ENCODE measurements at places on chromosomes 2 and 18.

DNA sequence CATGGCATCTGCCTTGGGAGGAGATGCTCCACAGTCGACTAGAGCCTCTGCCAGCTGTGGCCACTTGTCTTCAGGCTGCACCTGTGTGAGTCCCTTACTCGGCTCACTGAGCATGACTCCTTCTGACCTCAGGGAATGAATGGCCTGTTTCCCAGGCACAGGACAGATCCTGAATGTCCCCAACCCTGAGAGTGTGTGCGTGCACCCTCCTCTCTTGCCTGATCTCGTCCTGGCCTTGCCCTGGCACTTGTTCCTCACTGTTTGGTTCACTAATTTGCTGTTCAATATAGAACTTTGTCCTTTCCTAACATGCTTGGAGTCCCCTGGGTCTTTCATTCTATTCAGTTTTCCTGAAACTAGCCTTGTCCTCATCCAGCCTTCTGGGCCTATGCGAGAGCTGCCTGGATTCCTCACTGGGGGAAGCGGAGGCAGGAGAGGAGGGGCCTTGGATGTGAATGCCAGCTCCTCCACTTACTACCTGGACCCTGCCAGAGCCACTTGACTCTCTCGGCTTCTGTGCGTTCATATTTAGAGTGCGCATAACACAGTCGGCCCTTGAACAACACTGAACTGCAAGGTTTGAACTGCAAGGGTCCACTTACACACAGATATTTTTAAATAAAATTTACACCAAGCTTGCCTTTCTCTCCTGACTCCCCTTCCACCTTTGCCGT is 184.8 kb downstream of the ACKR3 start:
- DNase-seq, result no peak

GRCh38 chr2:144027593-144027992 is 492.3 kb downstream of the ZEB2 start:
- DNase-seq, result no peak

DNA sequence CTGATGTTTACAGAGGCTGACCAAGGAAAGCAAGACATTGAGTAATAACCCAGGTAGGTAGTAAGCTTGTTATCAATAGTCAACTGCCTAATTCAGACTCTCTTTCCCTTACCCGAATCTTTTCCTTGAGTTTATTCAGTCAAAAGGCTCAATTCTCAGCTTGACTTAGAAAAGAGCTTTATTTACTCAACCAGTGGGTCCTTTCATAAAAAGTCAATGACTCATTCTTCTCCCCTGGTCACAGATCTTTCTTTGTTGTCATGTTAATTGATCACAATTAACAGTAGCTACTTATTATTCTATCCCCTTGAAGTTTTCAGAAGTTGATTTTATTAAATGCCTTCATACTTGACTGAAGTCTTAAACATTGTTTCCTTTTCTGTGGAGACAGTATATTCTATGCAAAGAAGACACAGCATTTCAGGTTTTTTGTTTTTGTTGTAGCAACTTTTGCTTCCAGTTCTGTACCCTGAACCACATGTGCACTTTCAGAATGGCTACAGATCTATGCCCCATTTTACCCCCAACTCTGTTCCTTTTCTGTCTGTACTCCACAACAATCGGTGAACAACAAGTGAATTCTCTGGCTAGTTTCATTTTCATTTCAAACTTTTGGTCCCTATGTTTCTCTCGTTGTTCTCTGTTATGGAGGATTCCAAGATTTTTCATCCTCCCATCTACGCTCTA is 428.3 kb downstream of the NCKAP5 start:
- DNase-seq, result no peak

DNA sequence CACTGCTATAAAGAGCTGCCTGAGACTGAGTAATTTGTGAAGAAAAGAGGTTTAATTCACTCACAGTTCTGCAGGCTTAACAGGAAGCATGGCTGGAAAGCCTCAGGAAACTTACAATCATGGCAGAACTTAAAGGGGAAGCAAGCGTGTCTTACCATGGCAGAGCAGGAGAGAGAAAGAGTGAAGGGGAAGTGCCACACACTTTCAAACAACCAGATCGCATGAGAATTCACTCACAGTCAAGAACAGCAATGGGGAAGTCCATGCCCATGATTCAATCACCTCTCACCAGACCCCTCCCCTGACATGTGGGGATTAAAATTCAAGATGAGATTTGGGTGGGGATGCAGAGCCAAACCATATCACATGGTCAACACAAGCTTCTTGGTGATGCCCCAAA is 34.7 kb upstream of the CDK5R2 start:
- DNase-seq, result no peak

- no peak for DNase-seq
Measured at GRCh38 chr2:47724221-47724981, 58.5 kb upstream of the MSH6 start.

- DNase-seq, result no peak
Measured at GRCh38 chr2:165173215-165173614, 30.6 kb downstream of the SCN3A start.

GRCh38 chr2:229920011-229920641 is 1.7 kb downstream of the TRIP12 start:
- no peak for DNase-seq

DNA sequence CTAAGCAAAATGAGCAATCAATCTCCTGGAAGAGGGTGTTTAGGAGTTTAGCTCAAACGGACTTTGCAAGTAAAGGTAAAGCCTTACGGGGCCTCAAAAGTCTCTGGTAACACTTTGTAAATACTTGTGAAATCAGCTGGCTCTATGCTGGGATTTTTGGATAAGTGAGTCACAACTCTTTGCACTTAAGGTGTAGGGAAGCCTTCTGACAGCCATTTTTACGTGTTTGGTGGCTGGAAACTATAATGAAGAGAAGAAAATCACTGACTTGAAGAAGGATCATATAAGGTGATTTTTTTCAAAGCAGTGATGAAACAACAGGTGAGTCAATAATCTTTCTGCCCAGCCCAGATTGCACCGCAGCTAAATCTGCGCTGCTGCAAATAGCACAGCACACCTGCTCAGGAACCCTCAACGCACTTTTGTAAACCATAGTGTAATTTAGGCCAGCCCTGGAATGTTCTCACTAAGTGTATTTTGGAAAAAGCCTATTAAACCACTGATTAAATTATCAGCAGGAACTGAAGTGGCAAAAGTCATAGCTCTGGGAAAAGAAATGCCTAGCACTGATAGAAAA is 218.8 kb downstream of the AGPS start:
- no peak for DNase-seq

DNA sequence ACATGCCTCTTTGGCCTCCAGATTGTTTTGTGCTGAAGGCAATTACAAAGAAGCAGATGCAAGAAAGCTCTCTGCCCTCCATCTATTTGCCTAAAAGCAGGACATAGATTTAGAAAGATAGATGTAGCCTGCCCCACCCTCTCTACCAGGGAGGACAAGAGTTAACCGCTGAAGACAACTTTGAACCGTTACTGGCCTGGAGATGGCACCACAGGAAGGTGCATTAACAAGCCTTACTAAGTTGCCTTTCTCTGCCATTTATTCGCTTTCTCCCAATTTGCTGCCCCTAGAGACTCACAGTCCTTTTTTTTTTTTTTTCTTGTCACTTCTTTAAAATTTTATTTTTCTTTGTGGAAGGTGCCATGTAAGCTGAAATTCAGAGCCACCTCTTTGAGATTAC is 28.8 kb upstream of the RMDN2 start:
- DNase-seq, result no peak

DNA sequence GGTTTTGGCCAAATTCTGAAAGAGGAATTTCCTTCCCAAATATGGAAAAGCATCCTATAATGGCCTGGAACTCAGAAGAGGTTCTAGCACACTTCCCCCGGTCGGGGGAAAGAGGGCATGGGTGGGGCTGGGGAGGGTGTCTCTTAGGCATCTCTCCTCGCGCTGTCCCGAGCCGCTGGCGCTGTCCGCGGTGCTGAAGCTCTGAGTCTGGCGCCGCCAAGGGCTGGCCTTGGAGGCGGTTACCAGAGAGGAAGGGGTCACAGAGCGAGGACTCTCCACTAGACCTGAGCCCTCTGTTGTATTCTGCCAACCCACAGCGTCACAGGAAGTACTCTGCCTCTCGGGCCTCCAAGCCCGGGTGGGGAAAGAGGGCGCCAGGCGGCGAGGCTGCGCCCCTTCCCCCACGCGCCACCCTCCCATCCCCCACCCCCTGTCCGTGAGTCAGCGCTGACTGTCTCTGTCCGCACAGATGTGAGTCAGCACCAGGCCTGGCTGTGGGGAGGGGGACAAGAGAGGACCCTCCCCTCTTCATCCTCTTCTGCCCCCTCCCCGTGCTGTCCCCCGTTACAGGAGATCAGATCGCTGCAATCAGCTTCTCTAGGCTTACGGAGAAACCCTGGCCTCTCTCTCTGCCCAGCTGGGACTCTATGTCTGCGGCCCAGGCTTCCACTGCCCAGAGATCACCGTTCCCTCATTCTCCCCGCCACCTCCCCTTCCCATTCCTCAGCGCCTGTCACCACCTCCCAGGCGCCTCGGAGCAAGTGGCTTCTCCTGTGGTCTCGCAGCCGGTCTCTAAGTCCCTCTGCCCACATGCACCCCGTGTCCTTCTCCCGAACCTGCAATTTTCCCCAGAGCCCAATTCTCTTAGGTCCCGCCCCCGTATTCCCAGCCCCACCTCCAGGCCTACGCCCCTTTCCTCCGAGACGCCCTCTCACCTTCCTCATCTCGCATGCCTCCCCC is 779 bp downstream of the PTPRN start:
- DNase-seq, result no peak

- no peak for DNase-seq
Measured at GRCh38 chr2:241595600-241596140, 37.1 kb downstream of the BOK start.

GRCh38 chr2:233989221-233989858 is 61.2 kb upstream of the SPP2 start:
- DNase-seq, result no peak

DNA sequence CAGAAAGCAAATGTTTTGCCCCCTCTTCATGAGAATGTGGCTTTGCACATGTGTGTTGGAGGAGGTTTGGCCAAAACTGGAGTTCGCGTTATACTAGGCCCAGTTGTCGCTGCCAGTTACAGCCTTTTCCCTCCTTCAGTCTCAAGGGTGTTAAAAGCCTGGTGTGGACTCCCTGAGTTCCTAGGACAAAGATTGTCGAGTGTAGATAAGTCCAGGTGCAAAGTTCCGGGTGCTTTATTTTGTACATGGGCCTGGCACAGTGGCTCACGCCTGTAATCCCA is 542 bp upstream of the RNF103 start:
- DNase-seq, result no peak

DNA sequence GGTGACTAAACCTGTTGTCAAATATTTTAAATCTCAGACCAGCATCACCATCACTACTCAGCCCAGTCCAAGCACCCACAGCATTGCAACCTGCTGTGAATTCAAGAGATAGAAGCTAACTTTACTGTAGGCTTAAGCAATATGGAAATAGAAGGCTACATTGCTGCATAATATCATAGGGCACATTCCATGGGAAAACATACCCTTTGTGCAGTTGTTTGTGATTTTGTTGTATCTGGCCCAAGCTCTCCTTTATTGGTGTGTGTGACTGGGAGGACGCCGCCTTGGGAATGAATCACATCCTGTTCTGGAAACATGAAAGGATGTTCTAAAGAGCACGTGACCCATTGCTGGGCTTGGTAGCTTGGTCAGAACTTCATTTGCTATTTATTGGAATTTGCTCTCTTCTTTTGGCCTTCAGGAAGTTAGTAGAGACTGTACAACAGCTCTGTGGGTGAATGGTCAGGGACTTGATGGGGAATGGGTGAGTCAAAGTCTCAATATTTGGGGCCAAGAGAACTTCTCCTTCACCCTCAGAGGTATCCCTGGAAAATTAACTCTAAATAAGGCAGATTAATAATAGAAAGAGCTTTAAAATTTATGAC is 106.8 kb upstream of the SERPINE2 start:
- DNase-seq, result no peak

DNA sequence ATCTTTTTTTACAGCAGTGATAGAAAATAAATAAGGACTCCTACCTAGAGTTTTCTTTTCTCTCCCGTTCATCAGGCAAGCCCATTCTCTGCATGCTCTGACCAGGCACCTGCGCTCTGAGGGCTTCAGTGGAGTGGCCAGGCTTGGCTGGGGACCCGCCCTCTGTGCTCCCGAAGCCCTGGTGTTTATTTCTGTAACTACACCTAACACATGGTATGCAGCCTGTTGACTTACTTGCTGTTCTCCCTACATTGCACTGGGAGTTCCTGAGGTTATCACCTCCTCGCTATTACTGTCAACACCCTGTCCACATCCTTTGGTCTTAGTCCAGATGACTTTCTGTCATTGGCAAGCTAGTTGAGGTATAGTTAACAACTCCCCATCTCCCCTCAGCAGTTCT is 317.7 kb downstream of the LPIN1 start:
- DNase-seq, result no peak

GRCh38 chr2:106185475-106186184 is 8.5 kb downstream of the UXS1 start:
- no peak for DNase-seq

DNA sequence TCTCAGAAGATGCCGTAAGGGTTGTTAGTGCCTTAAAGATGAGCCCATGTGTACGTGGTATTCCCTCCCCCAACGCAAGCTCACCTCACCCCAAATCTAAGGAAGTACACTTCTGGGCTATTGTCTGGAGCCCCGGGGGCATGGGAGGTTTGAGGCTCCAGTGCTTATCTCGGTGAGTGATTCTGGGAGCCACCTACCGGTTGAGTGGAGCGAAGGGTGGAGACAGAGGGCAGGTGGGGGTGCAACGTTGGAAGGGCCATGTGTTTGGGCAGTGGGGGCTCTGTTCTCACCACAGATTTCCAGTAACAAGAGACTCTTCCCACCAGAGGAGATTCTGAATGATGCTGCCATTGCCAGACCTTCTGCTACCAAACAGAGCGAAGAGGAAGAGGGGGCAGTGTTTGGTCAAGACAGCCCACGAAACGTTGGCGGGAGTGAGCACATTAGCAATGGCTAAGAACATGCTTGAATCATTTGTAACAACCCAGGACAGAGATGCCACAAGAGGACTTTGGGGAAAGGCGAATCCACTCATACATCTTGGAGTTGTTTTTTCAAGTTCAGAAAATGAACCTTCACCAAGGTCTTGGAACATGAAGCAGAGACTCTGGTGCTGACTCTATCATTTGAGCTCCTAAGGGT is 38.7 kb downstream of the TWIST2 start:
- DNase-seq, result no peak

DNA sequence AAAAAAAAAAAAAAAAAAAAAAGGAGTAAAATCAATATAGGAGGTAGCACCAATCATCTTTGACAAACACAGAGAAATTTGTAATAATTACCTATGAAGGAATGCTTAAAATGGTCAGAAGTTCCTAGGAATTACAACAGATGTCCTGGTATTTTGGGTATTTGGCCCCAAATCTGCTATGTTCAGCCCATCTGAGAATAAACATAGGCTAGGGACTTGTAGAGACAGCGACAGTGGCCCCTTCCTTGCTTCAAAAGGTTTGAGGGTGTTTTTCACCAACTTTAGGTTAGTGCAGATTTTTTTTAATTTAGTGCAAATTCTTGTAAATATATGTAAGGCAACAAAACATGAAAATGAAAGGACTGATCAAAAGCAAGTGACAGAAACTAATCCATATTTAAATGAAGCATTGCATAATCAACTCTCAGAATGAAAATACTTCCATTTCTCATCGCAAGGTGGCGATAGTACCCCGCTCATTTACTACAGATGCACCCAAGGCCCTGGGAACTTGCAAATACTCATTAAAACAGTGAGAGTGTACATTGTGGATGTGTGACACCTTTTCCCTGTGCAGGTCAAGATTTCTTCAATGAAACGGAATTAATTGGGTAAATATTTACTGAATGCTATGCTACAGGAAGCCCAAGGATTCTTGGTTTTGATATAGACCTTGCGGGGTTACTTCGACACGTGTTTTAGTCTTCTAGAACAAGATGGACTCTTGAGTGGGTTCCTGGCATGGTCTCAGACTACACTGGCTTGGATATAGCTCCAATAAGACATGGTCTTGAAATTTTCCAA is 44.6 kb downstream of the FAM124B start:
- no peak for DNase-seq
